ENCODE measurements at places on chromosomes 2 and 18.
A peak's percentile ranks its signal among the peaks of the same experiment; 100 is the strongest.

DNA sequence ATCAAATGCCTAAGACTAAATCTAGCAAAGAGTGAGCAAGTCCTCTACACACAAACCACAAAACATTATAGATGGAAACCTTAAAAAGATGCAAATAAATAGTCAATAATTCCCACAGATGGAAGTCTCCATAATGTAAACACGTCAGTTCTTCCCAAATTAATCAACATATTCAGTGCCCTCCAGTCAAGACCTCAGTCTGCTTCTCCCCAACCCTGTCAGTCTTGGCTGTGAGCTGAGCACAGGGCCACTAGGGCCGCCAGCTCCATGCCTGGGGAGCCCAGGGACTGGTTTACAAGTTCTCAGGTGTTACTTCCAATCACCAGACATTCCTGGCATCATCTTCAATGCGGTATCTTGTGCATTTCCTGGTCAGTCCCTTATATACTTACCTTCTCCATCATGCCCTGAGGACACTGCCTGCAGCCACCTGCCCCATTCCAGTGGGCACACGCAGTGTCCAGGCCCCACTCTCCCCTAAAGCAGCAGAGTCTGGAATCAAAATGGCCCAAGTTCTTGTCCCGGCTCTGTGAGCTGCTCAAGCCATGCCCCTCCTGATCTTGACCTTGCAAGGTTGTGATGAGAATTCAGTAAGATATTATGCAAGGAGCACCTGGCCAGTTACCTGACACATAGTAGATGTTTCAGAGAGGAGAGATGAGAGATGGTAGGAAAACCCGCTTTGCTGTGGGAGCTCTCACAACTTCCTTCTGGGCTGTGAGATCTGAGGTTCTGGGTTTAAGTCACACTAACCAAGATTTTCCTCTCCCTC, 207.9 kb upstream of the RAB6C start:
- DNase-seq = no peak

- no peak for DNase-seq
Measured at GRCh38 chr18:63368611-63369010, 1.6 kb upstream of the KDSR start.

- peak; percentile 65 for DNase-seq
Measured at GRCh38 chr2:126657148-126657635, 1.2 kb downstream of the GYPC start.

DNA sequence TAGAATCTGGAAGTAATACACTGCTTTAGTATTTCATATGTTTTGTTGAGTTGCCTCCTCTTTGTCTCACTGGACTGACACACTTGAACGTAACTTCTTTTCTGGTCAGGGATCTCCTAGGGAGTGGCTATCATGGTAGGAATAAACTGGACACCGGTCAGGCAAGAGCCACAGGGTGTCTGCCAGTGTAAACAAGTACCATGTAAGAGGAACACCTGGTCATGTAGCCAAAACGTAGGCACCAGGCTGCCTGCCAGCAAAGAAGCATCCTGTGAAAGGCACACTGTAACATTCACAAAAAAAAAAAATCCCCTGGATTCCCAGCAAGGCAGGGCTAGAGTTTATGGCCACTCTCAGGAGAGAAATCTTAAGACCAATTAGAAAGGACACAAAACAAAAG, 372.8 kb upstream of the RND3 start:
- no peak for DNase-seq

Measured in stimulated activated CD4-positive, alpha-beta T cell treated with anti-CD3 and anti-CD28 coated beads, Interleukin-1b, Interleukin-23, amount 100 ng/mL, for 48 hours (primary cell).